ENCODE measurements at places on chromosomes 6 and 20.

DNA sequence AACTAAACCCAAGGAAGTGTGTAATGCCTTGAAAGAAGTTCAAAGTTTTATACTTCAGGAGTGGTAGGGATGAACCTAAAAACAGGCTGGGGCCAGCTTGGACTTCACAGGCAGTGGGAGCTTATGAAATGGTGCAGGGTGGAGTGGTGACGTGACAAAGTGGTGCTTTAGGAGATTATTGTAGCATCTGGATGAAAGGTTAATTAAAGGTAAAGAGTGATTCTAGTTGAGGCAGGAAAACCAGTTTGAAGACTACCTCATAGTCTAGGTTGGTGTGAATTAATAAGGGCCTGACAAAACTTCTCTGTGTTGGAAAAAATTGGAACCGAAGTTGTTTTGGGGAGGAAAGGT is 30.5 kb upstream of the GMDS start:
- no peak for DNase-seq

DNA sequence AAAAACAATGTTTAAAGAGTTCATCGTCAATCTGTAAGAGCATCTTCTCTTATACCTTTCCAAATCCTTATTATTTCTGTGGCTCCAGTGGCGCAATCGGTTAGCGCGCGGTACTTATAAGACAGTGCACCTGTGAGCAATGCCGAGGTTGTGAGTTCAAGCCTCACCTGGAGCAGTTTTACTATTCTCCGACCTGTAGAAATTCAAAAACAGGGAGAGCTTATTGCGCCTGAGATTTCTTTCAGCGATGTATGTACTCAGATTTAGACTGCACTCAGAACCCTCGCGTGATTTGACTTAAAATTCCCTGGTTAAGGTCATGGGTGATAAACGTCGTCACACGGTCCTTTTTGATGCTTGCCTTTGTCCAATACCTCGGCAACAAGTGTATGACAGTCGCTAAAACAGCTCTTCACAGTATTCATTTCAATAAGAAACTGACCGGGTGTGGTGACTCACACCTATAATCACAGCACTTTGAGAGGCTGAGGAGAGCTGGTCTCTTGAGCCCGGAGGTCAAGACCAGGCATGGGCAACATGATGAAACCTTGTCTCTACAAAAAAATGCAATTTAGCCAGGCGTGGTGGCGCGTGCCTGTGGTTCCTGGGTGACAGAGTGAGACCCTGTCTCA is 11.9 kb downstream of the GPX5 start:
- DNase-seq: no peak

DNA sequence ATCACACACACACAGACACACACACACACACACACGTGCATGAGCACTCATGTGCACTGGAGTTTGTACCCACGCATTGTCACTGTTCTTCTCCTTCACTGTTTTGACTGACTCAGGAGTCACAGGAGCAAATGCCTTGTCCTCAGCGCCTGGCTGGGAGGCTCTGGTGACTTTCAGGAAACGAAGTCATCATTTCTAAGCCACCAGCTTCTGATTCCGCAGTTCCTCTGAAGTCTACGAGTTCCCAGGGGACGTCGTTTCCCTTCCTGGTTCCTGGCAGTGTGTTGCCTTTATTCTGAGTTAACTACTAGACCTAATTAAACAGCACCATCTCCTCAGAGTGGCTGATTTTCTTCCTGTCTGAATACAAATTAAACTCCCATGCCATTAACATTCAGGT is 82.2 kb upstream of the PMEPA1 start:
- DNase-seq: no peak

GRCh38 chr6:57267586-57268293 is 45.6 kb upstream of the RAB23 start:
- DNase-seq: no peak

GRCh38 chr20:41110930-41111577 is 26.3 kb upstream of the PLCG1 start:
- no peak for DNase-seq

- no peak for DNase-seq
These were observed 476.7 kb upstream of the EPHA7 start for GRCh38 chr6:93896081-93896480.

DNA sequence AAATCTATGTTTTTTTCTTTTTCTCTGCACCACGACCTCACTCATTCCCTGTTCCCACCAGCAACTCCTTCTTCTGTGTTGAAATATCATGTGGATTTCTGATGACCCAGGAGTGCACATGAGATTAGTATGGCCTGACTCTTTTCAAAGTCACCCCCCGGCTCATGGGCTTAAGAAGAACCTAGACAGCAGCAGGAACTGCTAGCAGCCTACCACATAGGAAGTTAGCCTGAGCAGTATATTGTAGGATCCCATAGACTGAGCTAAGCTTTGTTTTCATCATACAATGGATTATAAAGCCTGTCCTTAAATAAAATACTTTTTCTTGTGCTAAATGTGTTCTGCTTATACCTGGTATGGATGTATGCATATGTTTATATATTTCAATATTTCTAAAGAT is 6.7 kb downstream of the KLHL32 start:
- DNase-seq: no peak

GRCh38 chr20:43975096-43975768 is 60.6 kb downstream of the TOX2 start:
- no peak for DNase-seq

- DNase-seq: no peak
These were observed 515.1 kb downstream of the FRK start for GRCh38 chr6:115545672-115545986.

- no peak for DNase-seq
These were observed 738.6 kb upstream of the ADGRB3 start for GRCh38 chr6:67896476-67896875.

GRCh38 chr20:611843-612185 is 1.7 kb upstream of the TCF15 start:
- DNase-seq: no peak

GRCh38 chr6:108712946-108713345 is 135.3 kb upstream of the ARMC2 start:
- no peak for DNase-seq

DNA sequence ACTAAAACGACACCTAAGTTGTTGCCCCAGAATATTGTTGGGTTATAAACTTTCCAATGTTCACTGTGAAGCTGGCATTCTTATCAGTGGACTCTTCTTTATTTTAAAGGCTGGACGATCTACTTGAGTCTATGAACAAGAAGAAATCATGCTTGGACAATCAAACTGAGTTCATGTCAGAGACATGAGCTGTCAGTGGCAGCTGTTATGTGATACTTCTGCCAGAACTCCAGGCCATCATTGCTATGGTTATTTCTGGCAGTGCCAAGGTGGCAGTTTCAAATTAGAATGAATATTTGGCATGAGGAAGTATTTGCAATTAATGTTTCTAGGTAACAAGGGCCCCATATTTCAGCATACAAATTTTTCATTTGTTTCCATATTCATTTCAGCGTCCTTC is 417.3 kb downstream of the LMBRD1 start:
- DNase-seq: no peak

GRCh38 chr20:13703265-13703664 is 64.5 kb upstream of the TASP1 start:
- DNase-seq: no peak

- no peak for DNase-seq
These were observed 9.5 kb upstream of the PAQR8 start for GRCh38 chr6:52352239-52353018.

DNA sequence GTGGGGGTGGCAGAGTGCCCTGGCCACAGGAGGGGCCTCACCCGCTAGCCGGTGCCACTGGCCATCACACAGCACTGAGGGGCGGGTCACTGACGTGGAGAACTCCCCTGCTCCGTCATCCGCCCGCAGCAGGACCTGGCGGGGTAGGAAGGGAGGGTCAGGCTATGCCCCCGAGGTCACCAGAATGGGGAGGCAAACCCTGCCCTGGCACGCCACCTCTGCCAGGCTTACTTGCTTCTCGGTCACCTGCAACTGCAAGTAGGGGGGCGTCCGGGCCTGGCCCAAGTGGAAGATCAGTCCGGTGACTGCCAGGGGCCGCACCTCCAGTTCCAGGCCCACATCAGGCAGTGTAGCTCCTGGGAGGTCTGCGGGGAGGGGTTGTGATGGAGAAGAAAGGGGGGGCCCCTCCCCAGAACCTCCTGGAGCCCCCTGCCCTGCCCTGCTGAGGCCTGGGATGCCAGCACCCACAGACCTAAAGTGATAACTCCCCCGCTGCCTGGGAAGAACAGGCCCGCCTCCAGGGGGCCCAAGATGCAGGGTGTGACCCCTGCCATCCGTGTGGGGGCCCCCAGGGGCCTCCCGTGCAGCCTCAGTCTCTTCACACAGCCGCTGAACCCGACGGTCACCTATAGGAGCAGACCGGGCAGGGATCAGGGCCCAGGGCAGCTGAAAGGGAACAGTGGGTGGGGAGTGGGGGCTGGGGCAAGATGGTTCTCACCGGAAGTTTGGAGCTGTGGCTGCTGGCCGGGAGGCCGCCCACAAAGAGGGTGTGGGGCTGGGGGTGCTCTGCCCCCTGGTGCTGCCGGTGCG is 7.4 kb downstream of the ADRM1 start:
- no peak for DNase-seq

DNA sequence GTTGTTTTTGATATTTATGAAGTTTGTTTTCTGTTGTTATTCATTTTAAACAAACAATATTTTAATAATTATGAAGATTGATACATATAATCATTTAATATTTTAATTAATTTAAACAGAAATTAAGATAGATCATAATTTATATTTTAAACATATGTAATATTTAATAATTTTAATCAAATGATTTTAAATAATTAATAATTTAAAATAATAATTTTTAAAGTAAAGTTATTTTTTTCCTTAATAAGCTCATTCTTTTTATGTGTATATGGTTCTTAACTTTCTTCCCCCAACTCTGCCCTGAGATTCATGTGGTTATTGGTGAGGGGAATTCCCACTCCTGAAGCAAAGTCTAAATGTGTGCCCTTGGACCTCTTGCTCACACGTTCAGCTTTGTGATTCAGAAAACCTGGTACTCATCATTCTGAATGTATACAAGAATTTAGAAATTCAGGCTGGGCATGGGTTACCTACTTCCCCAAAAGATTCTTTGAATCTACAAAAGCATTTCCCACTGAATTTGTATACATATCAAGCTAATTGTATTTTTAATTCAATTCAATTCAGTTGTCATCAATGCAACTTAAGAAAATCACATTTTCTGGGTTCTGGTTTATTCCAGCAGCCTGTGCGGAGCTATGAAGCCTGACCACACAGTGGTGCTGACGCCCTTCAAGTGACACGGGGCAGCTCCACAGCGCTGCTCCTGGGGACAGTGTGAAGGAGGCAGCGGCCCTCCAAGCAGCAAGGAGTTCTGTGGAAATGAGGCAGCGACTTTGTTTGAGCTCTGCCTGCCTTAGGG is 168.9 kb upstream of the UST start:
- no peak for DNase-seq

DNA sequence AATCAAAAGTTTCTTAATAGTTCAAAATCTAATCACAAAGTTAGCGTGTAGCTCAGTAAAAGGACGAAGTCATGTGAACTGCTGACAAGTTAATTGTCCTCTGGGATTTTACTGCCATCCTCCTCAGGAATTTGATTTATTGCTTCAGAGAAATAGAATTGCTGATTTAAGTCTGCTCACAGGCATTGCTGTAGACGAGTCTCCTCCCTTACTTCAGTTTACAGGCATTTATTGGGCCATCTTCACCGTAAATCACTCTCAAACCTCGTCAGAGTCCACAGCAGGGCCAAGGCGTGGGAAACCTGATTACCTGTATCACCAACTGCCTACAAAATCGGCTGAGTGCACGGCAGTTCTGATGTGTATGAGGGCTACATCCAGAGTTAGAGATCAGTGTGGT is 119.1 kb upstream of the PDE10A start:
- DNase-seq: no peak

GRCh38 chr20:20732641-20733040 is 20.2 kb upstream of the RALGAPA2 start:
- no peak for DNase-seq

DNA sequence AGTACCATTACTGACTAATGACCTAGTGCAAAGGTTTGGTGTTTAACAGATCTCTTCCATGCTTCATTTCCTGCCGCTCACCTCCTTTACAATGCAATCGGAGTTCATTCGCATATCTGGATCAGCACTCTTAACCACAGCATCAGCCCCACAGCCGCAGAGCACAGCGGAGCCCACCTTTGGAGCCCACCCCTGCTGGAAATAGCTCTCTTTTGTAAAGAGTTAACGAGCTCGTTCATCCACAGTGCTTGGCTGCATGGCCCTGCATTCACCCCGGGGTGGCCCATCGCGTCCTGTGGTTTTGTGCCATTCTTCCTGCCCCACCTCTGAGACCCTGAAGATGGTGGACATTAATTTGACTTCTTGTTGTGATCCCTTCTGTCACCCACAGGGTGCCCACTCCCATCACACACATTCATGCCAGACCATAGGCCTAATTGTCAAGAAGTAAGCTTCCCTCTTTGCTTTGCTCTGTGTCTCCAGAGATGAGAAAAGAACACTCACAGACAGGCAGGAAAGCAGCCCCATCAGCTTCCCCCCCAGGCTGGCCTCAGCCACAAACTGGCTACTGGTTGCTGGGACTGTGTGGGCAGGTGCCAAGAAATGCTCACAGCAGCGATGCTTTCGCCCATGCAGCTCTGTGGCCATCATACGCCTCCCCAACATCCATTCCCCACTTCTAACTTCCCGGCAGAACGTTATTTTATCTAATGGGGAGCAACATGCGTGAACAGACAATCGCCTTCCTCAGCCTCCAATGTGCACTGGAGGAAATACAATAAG is 167.0 kb downstream of the LRFN2 start:
- DNase-seq: no peak

DNA sequence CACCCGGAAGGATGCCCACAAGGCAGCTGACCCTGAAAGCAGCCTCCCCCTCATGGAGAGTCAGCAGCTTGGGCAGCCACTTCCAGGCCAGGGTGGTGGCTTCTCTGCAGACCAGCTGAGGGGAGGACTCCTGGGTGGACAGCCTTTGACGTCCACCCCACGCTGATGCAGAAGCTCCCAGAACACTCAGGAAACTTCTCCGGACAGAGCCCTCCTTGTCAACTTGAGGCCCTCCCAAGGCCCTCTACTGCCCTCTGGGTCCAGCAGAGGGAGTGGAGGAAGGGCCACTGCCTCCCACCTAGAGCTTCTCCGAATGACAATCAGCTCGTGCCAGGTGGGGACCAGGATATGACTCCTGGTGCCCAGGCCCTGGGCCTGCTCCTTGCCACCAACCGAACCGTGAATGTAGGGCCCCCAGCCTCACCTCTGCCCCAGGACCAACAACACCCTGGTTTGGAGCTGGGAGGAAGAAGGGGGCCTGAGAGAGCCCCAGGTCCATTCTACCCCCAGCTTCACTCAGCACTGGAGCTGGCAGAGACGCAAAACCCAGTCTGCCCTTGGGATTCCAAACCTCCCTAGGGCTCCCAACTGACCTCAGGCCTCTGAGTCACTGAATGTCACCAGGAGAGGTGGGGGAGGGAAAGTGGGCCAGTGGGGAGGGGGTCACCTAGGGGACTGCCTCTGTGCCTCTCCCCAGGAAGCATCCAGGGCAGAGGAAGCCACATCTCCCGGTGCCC is 10.9 kb upstream of the SLC22A7 start:
- DNase-seq: no peak

All from cortex of kidney (tissue), 1 donor.